ENCODE measurements at places on chromosomes 16 and 17.

- DNase-seq = no peak
These were observed 36.5 kb upstream of the DHRS7B start for GRCh38 chr17:21089933-21090901.

- no peak for DNase-seq
These were observed 3.9 kb downstream of the NLRC3 start for GRCh38 chr16:3573146-3573815.

DNA sequence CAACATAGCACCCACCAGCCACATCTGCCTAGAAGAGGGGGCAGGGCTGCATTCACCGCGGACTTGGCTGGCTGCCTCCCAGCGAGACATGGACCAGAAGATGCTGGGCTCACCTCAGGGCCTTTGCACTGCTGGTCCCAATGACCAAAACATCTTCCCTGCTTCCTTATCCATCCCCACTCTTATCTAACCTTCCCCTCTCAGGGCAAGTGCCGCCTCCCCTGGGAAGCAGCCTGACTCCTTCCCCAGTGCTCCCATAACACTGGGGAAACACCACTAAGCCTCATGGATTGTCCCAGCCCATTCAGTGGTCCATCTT is 5.7 kb downstream of the TMC6 start:
- no peak for DNase-seq

DNA sequence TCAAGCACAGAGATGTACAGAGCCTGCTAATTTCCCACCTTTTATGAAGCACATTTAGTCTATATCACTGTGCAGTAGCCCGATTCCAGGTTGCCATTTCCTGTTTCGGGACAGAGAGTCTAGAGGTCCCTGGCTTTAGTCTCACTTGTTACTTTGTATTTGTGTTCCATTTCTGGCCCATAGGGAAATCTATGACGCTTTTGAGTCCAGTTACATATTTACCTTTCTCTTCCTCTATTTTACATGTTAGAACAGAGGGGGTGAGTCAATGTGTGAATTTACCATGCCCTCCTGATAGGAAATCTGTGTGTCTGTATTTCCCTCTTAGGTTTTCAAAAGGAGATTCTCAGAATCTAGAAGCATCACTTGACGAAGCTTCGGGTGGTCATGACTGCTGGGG is 227.1 kb upstream of the ZFHX3 start:
- DNase-seq = no peak

GRCh38 chr17:42436391-42436790 is 13.3 kb upstream of the CAVIN1 start:
- DNase-seq = no peak

GRCh38 chr17:28427371-28427770 is 21.4 kb upstream of the SLC46A1 start:
- DNase-seq = no peak

DNA sequence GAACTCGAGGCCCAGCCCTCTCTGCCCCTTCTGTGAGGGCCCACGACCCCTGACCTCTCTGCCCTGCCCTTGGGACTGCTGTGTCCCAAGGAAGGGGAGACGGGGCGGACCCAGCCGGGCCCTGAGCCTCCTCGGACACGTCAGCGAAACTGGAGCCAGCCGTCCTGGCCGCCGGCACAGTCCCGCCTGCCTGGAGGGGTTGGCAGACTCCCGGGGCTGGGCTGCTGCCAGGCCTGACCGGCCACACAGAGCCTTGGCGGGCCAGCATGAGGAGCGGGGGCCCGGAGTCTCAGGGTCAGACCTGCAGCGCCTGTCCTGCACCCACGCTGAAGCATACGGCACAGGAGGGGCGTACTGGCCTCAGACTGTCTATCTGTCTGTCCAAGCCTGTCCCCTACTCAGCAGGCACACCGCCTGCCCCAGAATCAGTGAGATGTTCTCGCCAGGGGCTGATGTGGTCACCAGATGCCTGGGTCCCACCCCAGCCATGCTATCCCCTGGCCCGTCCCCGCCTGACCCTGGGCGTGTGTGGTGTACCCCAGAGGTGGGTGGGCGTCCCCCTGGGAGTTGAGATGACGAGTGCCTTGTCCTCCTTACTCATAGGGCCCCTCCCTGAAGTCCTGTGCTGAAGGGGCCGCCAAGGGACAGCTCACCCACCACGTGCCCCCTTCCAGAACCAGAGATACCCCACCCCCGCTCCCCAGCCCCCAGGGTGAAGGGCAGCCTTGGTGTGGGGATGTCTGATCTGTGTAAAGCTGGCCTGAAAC is 4.7 kb downstream of the VASN start:
- no peak for DNase-seq

- DNase-seq = no peak
These were observed at the start of gene SLC12A3 for GRCh38 chr16:56864960-56865359. Gene SLC12A3, plus strand, starts transcription at chr16:56865207. Its CDS starts 29 bp downstream, at chr16:56865236.

DNA sequence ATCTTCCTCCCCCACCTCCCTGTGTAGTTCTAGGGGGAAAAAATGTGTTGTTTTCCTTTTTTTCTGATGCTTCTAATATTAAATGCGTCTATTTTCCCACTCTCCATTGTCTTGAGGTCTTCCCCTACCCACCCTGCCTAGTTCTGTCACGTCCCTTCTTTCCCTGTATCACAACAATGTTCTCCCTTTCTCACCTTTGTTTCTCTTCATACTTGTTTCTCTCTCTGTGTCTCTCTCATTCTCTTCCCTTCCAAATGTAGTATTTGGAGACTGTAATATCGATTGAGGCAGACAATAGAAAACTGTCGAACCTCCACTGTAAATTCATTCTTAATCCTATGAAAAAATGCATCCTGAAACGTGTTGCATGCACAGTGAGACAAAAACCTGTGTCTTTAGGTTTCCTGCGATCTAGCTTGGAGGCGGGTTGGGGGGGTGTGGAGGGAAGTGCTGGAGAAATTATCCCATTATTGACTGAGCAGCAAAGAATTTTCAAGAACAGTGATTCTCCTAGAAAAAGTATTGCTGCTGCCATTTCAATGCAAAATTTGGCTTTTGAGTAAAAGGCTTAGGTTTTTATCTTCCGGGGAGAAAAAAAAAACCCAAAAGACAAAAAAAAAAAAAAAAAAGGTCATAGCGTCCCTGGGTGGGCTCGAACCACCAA is 1.3 kb upstream of the PSMB3 start:
- no peak for DNase-seq

DNA sequence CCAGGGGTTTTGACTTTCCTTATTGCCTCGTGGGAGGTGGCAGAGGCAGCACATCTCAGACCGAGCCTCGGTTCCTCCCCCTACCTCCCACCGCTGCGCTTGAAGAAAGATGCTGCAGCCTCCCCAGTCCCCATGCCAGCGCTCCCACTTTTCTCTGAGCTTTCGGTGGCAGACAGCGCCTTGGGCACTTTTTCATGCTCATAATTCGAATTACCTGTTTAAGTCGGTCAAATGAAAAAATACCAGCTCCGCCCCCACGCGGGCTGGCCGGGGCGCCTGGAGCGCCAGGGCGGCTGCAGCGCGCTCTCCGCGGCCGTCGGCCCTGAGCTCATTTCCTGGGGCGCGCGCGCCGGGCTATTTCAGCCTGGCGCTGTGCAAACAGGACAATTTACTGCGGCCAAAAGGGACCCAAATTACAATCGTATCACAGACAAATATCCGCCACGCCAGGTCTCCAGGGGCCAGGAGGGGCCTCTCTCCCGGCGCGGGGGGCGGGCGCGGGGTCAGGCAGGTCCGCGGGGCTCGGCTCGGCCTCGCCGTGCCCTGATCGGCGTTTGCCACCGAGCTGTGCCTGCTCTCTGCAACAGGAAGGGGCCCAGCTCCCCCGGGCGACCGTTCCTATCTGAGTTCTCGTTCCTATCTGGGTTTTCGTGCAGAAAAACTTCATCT is 45.0 kb downstream of the SOST start:
- peak; percentile 14 for DNase-seq

GRCh38 chr16:13718748-13719147 is 201.2 kb upstream of the ERCC4 start:
- DNase-seq = no peak

Data from activated CD4-positive, alpha-beta T cell treated with anti-CD3 and anti-CD28 coated beads, Interleukin-2, Interleukin-4, amounts not matched to agents 100 ng/mL and 50 ng/mL, durations not matched to agents 16 hours and 8 hours (primary cell).